ENCODE measurements at places on chromosomes 4 and X.

DNA sequence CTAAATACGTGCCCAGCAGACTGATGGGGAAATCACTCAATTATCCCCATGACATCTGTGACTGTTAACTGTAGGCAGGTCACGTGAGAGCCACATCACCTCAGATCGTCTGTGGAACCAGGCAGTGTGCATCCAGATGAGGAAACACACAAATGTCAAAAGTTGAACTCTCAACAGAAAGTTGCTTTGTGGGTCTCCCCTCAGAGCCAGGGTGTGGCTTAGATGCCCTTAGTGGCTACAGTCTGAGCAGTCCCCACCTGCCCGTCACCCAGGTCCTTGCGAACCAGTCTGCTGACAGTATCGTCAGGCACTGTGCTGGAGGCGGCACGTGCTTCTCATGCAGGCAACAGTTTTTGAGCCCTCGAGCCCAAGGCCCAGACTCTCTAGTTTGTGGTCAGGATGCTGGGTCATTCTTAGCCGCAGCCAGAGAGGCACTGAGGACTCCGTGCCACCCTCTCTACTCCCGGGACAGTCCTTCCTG, 10.8 kb downstream of the TMEM187 start:
- DNase-seq, result no peak

DNA sequence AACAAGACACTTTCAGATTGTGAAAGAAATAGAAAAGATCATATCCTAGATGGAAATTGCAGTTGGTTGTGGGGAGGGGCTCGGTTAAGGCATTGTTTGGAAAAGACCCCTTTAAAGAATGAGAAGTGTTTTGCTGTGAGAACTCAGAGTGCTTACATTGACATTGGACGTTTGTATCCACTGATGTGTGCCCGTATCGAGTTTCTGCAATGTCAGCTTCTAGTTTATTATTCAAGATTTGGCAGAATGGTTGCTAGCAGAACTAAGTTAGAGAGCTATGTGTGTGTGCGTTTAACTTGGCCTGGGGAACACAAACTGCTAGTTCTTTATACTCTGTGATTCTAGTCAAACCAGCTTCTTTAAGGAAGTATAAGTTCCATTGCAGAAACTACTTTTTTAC, 2702.5 kb downstream of the PCDH7 start:
- DNase-seq, result no peak

GRCh38 chr4:177401658-177402273, 40.5 kb downstream of the AGA start:
- no peak for DNase-seq

- DNase-seq, result no peak
Measured at GRCh38 chrX:16953606-16954211, 7.3 kb downstream of the REPS2 start.

DNA sequence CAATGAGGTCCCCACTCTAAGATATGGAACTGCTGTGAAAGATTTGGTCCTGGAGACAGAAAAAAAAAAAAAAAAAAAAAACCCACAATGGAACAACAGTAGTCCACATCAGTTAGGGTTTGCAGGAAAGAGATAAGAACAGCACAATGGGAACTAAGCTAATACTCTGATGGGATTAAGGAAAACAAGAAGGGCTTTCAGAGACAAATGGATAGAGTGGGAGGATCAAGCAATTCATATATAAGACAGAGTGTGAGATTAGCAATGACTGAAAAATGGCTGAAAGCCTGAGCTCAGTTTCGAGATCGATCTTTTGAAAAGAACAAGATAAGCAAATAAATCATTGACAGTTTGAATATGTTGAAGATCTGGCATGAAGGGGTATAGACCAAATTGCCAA, 188.4 kb upstream of the TRPC5 start:
- no peak for DNase-seq

GRCh38 chr4:633406-633805, 8.0 kb downstream of the PDE6B start:
- no peak for DNase-seq

GRCh38 chr4:6252051-6252450, 17.6 kb upstream of the WFS1 start:
- DNase-seq, result no peak

DNA sequence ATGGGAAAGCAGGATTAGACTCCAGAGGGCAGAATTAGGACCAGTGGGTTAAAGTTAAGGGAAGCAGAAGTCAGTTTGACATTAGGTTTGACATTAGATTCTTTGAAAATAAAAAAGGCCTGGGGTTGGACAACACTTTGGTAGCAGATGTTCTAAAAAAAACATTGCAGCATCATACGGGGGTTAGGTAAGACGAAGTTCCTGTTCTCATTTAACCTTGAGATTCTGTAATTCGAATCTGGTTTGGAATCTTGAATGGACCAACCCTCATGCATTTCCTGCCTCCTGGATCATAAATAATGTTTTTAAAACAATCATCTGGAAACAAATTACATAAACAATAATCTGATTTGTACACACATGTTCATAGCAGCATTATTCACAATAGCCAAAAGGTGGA, 181.0 kb downstream of the SHROOM3 start:
- no peak for DNase-seq

DNA sequence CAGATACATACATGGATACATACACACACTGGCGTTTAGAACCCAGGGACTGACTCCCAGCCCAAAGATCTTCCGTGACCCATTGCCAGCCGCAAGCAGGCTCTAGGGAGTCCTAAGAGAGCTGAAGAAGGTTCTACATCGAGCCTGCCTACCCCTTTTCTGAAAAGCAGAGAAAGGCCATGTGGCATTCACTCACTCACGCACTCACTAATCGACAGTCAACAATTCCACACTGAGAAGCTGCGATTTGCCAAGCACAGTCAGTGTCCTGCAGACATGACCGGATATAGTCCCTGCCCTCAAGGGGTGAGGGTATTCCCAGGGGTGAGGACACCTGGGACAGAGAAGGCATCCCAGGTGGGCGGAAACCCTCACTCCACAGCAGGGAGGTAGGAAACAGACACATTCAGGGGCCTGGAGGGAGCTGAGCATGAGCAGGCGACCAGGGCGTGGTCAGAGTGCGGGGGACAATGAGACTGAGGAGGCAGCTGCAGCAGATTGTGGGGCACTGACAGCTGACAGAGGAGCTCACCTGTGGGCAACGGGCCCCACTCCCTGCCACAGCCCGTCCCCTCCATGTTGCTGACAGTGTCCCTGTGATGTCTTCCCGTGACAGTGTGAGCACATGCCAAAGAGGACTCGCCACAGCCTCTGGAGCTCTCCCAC, 13.2 kb upstream of the MAN2B2 start:
- DNase-seq, result no peak

GRCh38 chr4:125832161-125832560, 517.4 kb downstream of the FAT4 start:
- DNase-seq, result no peak

DNA sequence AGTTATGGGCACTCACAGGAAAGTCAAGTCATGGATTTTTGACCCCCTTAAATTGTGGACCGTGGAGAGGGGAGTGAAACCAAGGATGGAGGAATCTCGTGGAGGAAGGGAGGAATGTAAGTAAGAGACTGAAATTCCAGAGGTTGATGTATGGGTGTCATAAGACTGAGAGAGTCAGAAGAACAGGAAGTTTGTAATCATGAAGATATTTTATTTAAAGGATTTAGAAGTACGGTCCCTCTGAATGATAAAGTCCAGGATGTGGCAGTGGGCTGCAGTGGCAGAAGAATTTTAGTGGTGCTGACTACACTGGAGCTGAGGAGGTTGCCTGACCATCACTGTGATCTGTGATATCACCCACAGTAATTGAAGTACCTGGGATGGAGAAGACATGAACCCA, 57.8 kb downstream of the DCLK2 start:
- no peak for DNase-seq

DNA sequence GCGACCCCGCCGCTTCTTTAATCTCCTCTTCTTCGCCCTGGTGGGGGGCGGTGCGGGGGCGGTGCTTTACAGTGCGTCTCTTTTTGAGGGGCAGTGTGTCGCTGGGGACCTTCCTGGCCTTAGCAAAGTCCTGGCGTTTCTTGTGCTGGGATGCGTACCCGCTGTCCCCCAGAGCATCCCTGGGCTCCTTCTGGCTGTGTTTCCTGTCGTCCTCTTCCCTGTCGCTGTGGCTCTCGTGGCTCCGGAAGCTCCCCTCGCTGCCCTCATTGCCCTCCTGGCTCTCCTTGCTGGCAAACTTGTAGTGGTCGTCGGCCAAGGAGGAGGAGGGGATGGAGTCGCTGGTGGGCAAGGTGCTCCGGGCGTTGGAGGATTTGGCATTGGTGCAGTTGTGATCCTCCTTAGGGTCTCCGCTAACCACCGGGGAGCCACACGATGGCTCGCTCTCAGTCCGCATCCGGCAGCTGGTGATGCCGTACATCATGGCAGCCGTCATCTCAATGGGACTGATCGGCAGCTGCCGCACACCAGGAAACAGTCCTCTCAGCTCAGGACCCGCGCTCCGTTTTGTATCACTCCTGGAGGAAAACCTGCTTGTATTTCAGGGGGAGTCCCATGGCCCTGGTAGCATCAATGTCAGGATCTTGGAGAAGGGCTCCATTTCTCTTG, 30.4 kb upstream of the TMSB15A start:
- no peak for DNase-seq

All from kidney glomerular epithelial cell (primary cell).